ENCODE measurements at places on chromosomes 16 and 17. TPM values are rescaled to one million over a fixed set of nuclear protein-coding genes. Genes with fewer than 3 reads are reported as not detected.

- no peak for DNase-seq
Observed at GRCh38 chr17:33330877-33331276, 37.8 kb upstream of the ASIC2 start.

DNA sequence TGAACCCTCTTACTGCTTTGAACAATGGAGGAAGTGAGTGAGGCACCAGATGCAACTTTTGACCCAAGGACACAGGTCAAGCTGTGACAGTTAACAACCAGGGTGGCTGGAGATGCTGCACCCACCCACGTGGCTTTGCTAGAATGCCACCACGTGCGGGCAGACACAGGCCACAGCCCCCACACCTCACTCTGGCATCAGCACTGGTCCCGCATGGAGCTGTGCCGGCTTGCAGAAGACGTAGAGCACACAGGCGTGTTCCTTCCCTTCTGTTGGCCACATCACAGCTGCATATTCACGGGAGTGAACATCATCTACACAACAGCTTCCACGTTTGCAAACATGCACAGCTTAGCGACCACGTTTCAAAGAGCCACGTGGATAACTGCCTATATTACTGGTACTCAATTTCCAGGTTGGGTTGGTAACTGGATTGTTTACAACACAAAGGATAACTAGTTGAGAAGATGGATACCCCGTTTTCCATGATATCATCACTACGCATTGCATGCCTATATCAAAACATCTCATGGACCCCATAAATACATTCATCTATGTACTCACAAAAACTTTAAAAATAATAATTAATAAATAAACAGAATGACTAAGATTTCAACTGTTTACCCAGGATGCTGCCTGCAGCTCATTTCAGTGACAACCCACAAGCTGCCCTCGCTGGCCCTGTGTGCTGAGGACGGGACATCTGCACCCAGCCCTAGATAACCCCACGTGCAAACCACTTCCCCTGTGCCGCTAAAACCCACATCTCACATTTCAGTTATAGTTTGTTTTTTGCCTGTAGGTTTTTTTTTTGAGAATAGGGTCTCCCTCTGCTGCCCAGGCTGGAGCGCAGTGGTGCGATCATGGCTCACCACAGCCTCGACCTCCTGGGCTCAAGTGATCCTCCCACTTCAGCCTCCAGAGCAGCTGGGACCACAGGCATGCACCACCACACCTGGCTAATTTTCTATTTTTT is 132.0 kb downstream of the ANKRD11 start:
- no peak for DNase-seq

- DNase-seq = no peak
Observed at GRCh38 chr17:61784510-61784909, 78.8 kb downstream of the BRIP1 start.

PPP1R1B gene
- total RNA-seq = 14.8 TPM

KRTAP1-3 gene
- total RNA-seq = not detected

CAPNS2 gene
- total RNA-seq = 0.08 TPM

DNA sequence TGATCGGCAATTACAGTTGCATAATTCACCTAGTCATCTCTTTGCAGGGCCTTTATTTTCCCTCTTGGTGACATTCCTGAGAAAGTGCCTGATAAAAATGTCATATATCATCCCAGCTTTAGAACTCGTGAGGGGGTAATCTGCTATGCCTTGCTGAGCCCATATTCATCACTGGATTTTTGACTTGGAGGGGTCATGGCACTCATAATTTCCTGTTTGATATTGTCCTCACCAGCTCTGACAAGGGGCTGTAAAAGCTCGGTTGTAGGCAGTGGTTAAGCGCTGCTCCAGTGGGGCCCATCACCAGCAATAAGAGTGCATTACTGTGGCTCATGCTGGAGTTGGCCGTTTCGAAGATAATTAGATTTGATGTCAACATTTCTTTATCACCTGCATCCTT is 227.3 kb downstream of the IRX3 start:
- DNase-seq = no peak

SKAP1 gene
- total RNA-seq = 4.3 TPM
